ENCODE measurements at places on chromosomes 4 and X.

DNA sequence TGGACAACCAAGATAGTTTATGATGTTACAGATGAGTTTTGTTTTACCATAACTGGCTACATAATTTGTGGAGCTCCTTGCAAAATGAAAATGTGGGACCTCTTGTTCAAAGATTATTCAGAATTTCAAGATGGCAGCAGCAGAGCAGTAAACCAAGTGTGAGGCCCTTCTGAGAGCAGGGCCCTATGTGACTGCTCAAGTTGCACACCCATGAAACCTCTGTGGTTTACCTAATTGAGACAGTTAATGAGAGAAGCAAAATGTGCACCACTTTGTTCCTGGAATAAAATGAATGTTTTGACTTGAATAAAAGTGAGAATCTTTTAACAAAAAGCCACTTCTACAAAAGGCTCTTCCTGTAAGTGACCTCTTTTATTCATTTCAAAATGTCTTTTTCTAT, 519.2 kb downstream of the RPA4 start:
- no peak for DNase-seq

GRCh38 chr4:159273141-159273438, 170.2 kb downstream of the RAPGEF2 start:
- no peak for DNase-seq

DNA sequence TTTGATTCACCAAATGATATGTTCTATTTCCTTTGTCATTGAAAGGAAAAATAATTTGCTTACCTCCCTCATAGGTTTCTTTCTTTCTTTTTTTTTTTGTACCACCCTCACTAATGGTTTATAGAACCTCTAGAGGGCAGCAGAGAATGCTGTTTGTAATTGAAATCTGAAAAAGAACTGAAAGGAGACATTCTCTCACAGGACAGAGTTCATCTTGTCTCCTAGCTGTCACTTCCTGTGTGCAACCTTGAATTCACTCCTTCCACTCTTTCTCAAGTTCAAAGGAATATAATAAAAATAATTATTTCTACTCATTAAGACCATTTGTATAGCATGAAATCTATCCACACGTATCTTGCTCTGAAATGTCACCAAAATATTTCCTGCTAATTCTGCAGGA, 51.0 kb downstream of the GUCY1B1 start:
- peak; percentile 28 for DNase-seq

GRCh38 chr4:154781983-154782293, 866 bp downstream of the RBM46 start:
- DNase-seq = no peak

DNA sequence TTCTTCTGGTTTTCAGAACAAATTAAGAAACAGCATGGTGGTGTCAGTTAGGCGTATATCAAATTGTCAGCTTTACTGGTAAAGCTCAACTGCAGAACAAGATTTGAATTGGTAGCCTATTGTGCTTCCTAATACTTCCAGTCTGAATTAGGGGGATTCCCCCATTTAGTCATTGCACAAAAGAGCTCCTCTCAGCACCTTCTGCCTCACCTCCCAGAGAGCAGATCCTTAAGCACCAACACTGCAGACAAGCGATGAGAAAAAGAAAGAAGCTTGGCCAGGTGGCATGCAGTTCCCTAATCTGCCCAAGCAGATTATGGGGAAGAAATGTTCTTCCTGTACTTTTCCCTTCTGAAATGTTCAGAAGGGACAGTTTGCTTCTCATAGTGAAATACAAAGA, 9.2 kb downstream of the MAP9 start:
- DNase-seq = no peak

DNA sequence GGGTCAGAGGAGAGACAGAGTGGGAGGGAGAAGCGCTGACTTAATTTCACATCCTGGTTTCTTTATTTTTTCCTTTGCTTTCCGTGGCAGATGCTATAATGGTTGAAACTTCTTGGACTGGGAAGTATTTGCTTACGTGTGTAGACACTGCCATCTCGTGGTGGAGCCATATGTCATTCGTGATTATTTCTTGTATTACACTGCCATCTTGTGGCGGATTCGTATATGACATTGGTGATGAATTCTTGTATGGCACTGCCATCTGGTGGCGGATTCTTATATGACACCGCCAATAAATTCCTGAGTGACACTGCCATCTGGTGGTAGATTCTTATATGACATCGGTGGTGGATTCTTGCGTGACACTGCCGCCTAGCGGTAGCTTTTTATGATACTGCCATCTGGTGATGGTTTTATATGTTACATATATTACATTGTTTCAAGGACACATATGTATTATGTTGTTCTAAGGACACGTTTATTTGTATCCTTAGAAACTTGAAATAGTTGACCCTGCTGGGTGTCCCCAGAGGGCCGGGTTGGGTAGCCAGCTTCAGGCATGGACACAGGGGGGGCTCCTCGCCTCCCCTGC, 37.3 kb upstream of the CLCN4 start:
- peak; percentile 51 for DNase-seq

- no peak for DNase-seq
These were observed 30.8 kb downstream of the ZNF827 start for GRCh38 chr4:145907812-145908211.

DNA sequence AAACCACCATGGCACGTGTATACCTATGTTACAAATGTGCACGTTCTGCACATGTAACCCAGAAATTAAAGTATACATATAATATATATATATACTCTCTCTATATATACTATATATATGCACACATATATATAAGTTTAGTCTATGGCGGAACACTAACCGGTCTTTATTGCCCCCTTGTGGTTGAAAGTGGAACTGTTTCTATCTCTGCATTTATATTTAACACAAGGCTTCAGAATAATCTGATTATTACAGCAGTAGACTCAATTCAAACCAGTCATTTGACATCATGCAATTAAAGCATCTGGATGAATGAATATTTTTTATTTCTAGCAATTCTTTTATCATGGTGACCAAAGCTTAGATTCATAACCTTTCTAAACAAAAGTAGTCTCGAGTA, 14.6 kb downstream of the RAB9B start:
- peak; percentile 39 for DNase-seq

DNA sequence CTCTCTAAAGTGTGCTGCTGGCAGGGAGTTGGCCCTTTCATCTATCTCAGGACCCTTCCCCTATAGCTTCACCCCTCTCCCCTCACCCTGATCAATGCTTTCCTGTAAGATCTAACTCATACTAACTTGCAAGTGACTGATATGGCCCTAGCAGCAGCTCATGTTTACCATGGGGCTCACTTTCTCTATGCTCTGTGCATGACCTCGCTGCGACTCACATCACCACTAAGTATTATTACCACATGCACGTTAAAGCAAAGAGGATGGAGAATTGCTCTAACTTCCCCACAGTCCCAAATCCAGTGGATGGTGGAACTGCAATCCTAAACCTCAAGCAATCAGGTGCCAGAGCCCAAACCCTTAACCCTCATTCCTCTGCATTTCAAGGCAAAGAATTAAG, 626.6 kb downstream of the MID1IP1 start:
- DNase-seq = no peak

DNA sequence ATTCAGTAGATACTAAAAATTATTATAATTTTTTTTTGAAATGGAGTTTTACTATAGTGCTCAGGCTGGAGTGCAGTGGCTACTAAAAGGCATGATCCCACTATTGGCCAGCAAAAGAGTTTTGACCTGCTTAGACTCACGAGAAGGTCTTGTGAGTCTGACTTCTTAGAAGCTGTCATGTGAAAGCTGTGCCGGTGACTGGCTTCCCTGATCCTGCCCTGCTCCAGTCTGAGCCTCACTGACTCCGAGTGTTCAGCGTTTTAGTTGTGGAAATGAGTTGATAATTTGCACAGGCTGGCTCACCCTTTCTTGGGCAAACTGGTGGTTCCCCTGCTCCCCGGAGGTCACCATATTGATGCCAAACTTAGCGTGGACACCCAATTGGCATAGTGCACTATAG, 16.4 kb upstream of the CXCL8 start:
- no peak for DNase-seq

GRCh38 chr4:138003248-138003647, 238.9 kb downstream of the SLC7A11 start:
- no peak for DNase-seq

GRCh38 chr4:109864134-109864533, 16.2 kb downstream of the LRIT3 start:
- no peak for DNase-seq

GRCh38 chr4:67659065-67659464, 41.9 kb downstream of the UBA6 start:
- DNase-seq = no peak

Measured in NCI-H748 treated with DMSO at 0.1 percent for 48 hours (cell line).